ENCODE measurements at places on chromosomes 12 and 14. TPM values are rescaled to one million over a fixed set of nuclear protein-coding genes. Genes with fewer than 3 reads are reported as not detected.

GRCh38 chr12:41956353-41956752 lies 188.3 kb downstream of the GXYLT1 start:
- no peak for DNase-seq
- no peaks in the 10 kb centered on the region for H3K36me3 ChIP-seq
- no peaks in the 10 kb centered on the region for H3K4me1 ChIP-seq
- H3K4me3 ChIP-seq, result no peak overlapping the region
- H3K27me3 ChIP-seq, result no peaks in the 10 kb centered on the region

Gene SYNDIG1L
- not detected for total RNA-seq

DNA sequence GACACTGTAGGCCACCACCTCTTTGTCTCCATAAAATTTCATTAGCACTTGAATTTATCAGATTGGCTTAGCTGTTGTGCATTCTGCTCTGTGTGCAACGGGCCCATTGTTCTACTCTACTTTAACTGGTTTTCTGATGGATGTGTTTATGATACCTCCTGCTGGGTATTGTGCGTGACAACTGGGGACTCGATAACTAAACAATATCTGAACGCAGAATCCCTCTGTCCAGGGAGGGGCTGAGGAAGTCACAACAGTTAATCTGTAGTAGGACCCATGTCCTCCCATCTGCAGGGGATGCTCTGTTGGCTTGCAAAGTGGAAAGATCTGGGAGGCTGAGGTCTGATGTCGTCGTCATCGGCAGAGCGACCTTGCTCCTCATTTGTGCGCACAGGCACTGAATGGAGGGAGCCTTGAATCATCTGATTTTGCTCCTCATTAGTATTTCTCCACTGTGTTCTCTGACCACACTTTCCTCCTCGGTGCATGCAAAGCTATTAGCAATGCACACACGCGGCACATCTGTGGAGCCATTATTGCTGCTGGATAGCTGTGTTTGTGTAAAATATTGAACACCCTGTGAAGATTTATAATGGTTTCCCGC lies 422.5 kb downstream of the NRXN3 start:
- H3K27me3 ChIP-seq, result no peaks in the 10 kb centered on the region
- H3K4me3 ChIP-seq, result no peak overlapping the region
- no peak for DNase-seq
- H3K27ac ChIP-seq, result no peak overlapping the region

Gene TBC1D30
- 24.1 TPM for total RNA-seq

Gene RNU4-1
- 2,323 TPM for total RNA-seq

Gene PHLDA1
- 231 TPM for total RNA-seq

Gene RXYLT1
- 23.0 TPM for total RNA-seq

GRCh38 chr14:31897581-31898186 lies 179.4 kb upstream of the ARHGAP5 start:
- no peak overlapping the region for H3K4me3 ChIP-seq
- peaks cover 12% of the 10 kb centered on the region for H3K4me1 ChIP-seq

Gene CDH24
- total RNA-seq, result 19.3 TPM

Gene MYO1A
- 0.76 TPM for total RNA-seq

DNA sequence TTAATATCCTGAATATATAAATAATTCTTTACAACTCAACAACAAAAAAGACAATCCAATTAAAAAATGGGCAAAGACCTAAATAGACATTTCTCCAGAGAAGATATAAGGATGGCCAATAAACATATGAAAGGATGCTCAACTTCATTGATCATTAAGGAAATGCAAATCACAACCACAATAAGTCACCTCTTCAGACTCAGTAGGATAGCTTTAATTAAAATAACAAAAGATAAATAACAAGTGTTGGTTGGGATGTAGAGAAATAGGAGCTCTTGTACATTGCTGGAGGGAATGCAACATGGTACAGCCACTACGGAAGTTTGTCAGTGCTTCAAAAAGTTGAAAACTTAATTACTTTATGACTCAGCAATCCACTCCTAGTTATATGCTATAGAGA lies 129.7 kb upstream of the OVCH1 start:
- no peaks in the 10 kb centered on the region for H3K27me3 ChIP-seq
- H3K4me1 ChIP-seq, result no peaks in the 10 kb centered on the region
- H3K4me3 ChIP-seq, result no peak overlapping the region
- no peaks in the 10 kb centered on the region for H3K36me3 ChIP-seq

Gene NANOG
- 0.22 TPM for total RNA-seq

Gene C12orf42
- total RNA-seq, result not detected

- DNase-seq, result no peak
- no peaks in the 10 kb centered on the region for H3K36me3 ChIP-seq
These were observed 404.3 kb downstream of the NPAS3 start for GRCh38 chr14:33343016-33343415.

Gene PLEKHG7
- total RNA-seq, result not detected

DNA sequence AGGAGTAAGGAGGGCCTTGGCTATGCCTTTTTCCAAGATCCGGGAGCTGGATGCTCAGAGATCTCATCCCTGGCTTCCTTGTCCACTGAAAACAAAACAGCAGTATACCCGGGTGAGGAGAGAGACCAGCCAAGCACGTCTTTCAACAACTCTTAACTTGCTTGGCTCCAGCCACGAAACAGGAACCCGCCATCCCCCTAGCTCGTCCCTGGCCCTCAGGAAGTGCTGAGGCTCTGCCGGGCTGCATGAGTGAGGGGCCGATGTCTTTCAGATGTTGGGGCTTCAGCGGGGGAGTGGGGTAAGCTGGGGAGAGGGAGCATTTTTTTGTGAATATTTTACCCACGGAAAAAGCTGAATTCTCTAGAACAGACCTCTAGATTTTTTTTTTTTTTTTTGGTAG lies 231.1 kb downstream of the CACNA1C start:
- no peak overlapping the region for H3K27ac ChIP-seq
- H3K27me3 ChIP-seq, result no peaks in the 10 kb centered on the region
- DNase-seq, result no peak

Gene TAS2R7
- total RNA-seq, result not detected

DNA sequence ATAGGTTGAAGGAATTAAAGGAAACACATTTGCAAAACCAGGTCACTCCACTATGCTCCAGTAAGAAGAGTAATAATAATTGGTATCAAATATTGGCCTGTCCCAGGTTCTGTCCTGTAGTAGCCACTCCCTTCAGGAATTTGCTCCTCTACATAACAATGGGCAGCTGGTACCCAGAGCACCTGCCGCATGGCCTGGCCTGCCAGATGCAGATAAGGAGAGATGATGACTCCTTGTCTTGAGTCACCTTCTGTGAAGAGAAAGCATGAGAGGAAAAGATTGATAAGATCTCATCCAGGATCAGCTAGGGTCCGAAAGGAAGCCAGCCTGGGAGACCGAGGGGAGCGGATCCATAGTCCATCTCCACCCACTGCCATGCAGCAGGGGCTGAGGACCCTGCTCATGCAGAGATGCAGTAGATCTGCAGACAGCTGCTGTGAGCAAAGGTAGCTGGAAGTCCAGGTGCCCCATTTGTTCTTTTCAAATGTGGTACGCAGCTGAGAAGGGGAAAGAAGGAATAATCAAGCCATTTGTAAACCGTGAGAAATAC lies 24.3 kb downstream of the VCPKMT start:
- H3K4me1 ChIP-seq, result no peaks in the 10 kb centered on the region
- no peak overlapping the region for H3K27ac ChIP-seq
- no peaks in the 10 kb centered on the region for H3K36me3 ChIP-seq
- no peaks in the 10 kb centered on the region for H3K27me3 ChIP-seq
- H3K4me3 ChIP-seq, result no peak overlapping the region

Data from HCT116 (cell line).